ENCODE measurements at places on chromosomes 7 and 10.

- no peak for DNase-seq
These were observed 81.9 kb upstream of the DYNC1I1 start for GRCh38 chr7:95690367-95690947.

GRCh38 chr10:25142116-25142864 is 32.5 kb upstream of the GPR158 start:
- DNase-seq = no peak

GRCh38 chr7:129462420-129462819 is 28.2 kb downstream of the STRIP2 start:
- no peak for DNase-seq

DNA sequence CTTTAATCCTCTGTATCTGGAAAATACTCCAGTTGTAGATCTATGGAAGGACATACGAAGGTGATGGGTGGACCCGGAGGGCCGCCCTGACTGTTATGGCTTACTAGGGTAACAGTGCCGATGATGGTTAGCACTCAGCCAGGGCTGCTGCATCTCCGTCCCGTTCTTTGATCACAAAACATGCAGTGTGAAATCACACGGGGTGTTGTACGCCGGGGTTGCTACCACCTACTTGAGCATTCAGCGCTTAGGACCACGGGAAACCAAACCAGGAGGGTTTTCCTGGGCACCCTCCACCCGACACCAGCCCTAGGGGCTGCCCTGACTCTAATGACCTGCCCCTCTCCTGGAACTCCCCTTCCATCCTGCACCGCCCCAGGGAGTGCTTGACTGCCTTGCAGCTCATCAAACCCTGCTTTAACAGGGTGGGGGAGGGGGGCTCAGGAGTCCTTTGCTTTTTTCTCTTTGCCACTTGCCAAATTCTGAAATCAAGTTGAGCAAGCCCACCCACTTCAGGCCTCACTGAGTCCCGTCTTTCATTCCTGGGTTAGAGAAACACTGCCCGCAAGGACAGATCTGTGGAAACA is 20.4 kb downstream of the ZNF775 start:
- DNase-seq = no peak

Measured in H1 (cell line).